ENCODE measurements at places on chromosomes 11 and 22.

DNA sequence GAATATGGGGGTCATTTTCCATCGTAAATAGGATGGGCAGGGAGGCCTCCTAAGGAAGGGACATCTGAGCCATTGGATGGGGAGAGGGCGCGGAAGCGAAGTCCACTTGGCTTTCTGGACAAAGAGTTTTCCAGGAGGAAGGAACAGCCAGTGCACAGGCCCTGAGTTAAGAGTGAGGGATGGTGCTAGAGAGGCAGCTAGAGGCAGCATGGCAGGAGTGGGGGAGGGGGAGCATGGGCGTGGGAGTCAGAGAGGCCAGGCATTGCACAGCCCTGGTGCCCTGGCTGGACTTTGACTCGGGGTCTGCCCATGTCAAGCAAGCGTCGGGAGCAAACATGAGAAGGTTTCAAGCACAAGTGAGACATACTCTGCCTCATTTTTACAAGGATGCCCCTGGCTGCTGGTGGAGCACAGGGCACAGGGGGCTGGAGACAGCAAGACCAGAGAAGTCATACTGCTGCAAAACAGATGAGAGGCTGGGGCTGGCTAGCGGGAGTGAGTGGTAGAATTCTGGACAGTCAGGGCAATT lies 9.0 kb downstream of the GNAZ start:
- no peak for DNase-seq

DNA sequence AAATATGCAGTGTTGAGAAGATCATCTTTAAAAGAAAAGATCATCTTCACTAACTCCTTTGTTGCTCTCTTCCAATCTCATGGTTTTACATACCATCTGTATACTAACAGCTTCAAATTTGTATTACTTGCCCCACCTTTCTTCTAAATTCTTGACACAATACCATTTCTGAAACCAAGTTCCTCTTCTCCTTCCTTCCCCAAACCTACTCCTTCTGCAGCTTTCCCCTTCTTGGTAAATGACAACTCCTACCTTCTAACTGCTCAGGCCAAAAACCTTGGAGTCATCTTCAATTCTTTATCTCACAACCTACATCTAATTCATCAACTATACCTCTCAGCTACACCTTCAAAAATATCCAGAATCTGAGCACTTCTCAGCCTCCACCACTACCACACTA lies 9.3 kb downstream of the PRCP start:
- DNase-seq, result no peak

DNA sequence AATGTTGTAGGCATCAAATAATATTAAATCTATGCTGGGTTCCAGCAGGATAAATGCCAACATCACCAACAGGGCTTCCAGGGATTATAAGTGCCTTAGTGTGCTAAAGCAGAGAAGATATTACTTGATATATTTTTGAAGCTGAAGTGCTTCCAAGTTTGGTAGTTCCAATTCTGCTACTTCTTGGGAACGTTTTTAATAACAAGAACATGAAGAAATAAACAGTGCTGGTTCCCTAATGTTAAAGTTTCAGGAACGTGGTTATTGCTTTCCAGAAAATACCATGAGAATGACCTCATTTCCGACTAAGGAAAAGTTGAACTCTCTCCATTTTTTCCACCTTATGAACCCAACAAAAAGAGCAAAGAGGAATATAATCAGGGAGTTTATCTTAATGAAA lies 4.6 kb upstream of the RNF185 start:
- DNase-seq, result peak; percentile 14

DNA sequence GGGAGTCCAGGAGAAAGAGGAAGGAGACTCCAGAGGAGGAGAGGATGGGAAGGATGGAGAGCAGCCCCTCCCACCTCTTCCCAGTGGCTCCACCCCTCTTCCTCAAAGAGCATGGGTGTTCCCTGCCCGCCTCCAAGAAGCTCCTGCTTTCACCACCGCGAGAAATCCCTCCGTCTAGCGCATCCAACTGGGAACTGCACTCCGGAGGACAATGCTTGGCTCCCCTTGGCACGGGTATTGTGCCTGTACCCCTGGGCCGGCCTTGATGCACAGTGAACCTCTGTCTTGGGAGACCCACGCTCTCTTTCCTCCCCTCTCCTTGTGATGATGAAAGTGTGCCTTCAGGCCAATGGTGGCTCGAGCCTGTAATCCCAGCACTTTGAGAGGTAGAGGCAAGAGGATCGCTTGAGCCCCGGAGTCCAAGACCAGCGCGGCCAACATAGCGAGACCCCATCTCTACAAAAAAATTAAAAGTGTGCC lies 14.9 kb upstream of the ADA2 start:
- no peak for DNase-seq

GRCh38 chr11:119263352-119263940 lies 53.5 kb downstream of the MCAM start:
- no peak for DNase-seq
